ENCODE measurements at places on chromosomes 12 and 14.

- DNase-seq = peak; percentile 37
These were observed 134.0 kb downstream of the SRGAP1 start for GRCh38 chr12:63978519-63978918.

DNA sequence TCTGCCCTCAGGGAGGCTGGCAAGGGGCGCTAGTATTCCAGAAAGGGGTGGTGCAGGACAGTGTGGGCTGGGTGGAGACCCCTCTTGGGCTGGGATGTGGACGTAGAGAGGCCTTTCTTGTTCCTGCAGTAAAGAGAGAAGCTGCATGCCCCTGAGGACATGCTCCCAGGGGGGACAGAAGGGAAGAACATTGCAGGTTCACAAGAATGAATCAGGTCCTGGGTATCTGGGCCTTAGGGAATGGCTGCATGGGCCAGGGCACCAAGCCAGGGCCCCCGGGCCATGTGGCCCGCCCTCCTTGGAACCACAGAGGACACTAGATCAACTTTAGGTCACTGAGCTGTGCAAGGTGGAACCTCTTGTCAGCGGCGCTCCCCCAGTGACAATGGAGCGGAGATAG, 51.8 kb downstream of the ZNF664 start:
- no peak for DNase-seq

DNA sequence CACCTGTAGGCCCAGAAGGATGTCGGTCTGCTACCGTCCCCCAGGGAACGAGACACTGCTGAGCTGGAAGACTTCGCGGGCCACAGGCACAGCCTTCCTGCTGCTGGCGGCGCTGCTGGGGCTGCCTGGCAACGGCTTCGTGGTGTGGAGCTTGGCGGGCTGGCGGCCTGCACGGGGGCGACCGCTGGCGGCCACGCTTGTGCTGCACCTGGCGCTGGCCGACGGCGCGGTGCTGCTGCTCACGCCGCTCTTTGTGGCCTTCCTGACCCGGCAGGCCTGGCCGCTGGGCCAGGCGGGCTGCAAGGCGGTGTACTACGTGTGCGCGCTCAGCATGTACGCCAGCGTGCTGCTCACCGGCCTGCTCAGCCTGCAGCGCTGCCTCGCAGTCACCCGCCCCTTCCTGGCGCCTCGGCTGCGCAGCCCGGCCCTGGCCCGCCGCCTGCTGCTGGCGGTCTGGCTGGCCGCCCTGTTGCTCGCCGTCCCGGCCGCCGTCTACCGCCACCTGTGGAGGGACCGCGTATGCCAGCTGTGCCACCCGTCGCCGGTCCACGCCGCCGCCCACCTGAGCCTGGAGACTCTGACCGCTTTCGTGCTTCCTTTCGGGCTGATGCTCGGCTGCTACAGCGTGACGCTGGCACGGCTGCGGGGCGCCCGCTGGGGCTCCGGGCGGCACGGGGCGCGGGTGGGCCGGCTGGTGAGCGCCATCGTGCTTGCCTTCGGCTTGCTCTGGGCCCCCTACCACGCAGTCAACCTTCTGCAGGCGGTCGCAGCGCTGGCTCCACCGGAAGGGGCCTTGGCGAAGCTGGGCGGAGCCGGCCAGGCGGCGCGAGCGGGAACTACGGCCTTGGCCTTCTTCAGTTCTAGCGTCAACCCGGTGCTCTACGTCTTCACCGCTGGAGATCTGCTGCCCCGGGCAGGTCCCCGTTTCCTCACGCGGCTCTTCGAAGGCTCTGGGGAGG, at the start of gene LTB4R:
Gene LTB4R (plus strand): TSS at position 857 of the 959 bp plus-strand sequence. CDS start 4,150 bp downstream, outside the sequence.
- DNase-seq = peak; percentile 85

- DNase-seq = no peak
These were observed 25.3 kb downstream of the TPCN1 start for GRCh38 chr12:113246478-113247122.

DNA sequence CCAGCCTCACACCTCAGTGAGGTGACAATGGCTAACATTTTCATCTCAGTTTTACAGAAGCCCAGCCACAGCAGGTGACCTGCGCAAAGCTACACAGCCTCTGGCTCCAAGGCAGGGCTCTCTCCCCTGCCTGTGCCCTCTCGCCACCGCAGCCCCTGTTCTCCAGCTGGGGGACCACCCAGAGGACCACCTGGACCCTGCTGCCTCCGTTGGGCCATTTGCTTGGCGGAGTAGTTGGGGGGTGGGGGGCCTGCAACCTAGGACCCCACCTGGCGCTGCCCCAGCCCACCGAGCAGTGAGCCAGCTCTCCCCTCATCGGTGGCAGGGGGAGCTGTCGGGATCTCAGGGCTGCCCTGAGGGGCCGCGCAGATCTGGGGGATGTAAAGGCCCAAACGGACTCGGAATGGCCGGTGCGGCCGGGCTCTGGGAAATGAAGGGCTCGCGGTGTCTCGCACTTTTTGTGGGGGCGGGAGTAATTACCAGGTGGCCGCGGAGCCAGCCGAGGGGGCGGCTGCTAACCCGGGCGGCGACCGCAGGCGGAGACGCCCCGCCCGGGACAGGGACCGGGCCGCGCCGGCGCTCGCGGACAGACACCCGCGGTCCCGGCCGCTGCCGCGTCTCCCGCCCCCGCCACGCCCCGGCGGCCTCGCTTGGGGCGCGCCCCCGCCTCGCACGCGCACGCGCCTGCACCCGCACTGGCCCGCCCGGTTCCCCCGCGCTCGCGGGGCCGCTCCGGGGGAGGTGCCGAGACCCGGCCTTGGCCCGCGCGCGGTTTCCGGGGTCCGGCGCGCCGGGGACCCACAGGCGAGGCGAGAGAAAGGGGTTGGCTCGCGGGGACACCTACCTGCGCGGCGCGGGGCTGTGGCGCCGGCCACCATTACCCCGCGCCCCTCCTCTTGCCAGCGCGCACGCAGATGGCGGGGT, 8.6 kb upstream of the GPR68 start:
- peak; percentile 56 for DNase-seq

DNA sequence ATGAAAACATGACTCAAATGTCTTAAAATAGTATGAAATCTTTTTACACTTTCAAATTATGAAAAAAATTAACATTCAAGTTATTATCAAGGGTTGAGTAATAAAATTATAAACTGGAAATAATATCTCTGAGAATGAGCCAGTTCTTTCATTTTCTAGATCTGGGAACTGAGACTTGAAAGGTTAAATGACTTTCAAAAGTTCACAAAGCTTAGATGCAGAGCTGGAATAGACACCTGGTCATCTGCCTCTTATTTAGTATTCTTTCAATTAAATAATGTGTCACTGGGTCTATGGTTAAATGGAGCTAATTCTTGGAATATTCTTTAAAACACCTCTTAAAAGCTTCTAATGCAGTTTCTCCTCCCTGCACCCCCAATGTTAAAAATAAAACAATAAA, 86.6 kb downstream of the CDK17 start:
- no peak for DNase-seq

GRCh38 chr14:61121355-61121787, 140.3 kb downstream of the SLC38A6 start:
- no peak for DNase-seq

- DNase-seq = no peak
These were observed 303.1 kb downstream of the VRK1 start for GRCh38 chr14:97100306-97100705.

- no peak for DNase-seq
These were observed 9.5 kb downstream of the TRAF3 start for GRCh38 chr14:102786768-102787167.

DNA sequence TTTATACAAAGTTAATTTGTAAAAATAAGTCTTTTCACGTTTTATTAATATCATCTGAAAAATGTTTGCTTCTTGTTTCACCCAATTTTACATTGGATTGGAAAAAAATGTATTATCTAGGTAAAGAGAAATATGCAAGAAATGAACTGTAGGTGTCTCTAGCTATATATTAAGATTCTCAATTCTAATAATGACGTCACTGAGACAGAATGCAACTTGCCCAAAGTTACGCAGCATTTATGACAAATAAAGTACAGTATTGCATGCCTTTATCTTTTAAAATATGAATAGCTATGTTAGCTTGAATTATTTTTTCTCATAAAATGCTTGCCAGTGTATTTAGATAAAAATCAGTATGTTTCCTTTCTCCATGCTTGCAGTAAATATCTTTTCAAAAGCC, 728.8 kb downstream of the RERGL start:
- DNase-seq = no peak

DNA sequence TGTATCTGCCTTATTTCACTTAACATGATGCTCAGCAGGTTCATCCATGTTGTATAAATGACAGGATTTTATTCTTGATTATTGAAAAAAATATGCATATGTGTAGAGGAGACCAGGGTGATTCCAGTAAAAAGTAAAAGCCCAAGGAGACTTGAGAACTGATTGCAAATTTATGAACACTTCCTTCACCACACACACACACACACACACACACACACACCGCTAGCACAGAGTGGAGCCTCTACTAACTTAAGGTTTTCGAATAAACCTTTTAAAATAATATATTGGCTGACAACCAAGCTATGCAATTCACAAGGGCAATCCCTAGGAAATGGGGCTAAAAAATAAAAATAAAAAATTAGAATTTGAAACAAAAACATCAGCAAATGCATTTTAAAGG, 8.3 kb upstream of the KLRK1 start:
- DNase-seq = no peak

GRCh38 chr12:29398495-29398894, 17.5 kb upstream of the ERGIC2 start:
- no peak for DNase-seq

- DNase-seq = no peak
These were observed 261.7 kb upstream of the FKBP4 start for GRCh38 chr12:2533036-2533435.

GRCh38 chr12:22728987-22729386, 104.0 kb downstream of the ETNK1 start:
- DNase-seq = no peak

- no peak for DNase-seq
These were observed 121.6 kb downstream of the GPR135 start for GRCh38 chr14:59343585-59343984.

GRCh38 chr12:104599272-104600035, 142.7 kb downstream of the CHST11 start:
- DNase-seq = no peak

DNA sequence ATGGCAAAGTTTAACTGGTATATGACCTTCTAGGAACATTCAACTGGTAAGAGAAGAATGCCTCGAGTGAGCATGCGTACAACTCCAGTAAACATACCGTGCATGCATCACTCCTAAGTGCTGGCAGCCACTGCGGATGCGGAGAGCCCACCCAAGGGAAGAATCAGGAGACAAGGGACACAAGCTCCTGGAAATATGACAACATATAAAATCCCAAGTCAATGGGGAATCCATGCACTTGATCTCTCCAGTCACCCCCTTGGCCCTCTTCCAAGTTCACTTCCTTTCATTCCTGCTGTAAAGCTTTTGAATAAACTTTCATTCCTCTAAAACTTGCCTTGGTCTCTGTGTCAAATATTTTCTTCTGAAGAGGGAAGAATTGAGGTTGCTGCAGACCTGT, 168.7 kb upstream of the TMCC3 start:
- no peak for DNase-seq

- DNase-seq = no peak
These were observed 126.8 kb upstream of the MAP1LC3B2 start for GRCh38 chr12:116432314-116432750.

GRCh38 chr14:21070083-21070609, at the start of gene ARHGEF40:
ARHGEF40 (plus strand) TSS chr14:21070304; CDS start chr14:21070397, 93 bp downstream.
- DNase-seq = peak; percentile 67

GRCh38 chr12:111645433-111645832, 40.3 kb downstream of the BRAP start:
- DNase-seq = no peak

DNA sequence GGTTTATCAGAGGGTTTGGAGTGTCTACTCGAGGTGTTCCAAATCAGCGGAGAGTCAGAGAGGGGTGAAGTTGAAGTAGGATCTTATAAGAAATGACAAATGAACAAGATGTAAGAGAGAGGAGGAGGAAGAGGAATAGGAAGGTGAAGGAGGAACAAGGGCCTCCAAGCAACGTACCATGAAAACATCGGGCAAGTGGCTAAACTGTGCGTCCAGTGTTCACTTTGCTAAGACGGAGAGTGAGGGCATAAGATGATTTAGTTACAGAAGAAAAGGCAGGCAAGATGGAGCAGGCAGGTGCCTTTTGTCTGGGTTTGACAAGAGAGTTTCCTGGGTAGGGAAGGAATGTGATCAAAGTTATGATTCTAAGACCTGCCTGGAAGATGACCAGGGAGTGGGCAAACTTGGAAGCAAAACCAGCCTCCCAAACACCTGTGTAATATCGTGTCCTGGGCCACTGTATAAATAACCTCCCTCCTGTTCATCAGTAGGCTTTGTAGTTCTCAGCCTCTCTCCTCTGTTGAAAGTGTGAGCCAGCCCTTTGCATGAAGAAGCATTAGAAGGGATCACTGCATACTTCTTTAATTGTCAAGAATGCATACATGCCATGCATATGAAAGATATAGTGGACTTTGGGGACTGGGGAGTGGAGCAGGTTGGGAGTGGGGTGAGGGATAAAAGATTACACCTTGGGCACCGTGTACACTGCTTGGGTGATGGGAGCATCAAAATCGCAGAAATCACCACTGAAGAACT, 111.4 kb downstream of the ZFP36L1 start:
- DNase-seq = no peak
